ENCODE measurements at places on chromosomes 12 and 14. TPM values are rescaled to one million over a fixed set of nuclear protein-coding genes. Genes with fewer than 3 reads are reported as not detected.

- peak; percentile 10 for DNase-seq
Observed at GRCh38 chr14:100649173-100649519, 61.9 kb upstream of the BEGAIN start.

Gene GZMB
- total RNA-seq, result not detected

GRCh38 chr12:117645473-117645872, 284.0 kb upstream of the NOS1 start:
- DNase-seq, result no peak

Gene RFX4
- not detected for total RNA-seq

DNA sequence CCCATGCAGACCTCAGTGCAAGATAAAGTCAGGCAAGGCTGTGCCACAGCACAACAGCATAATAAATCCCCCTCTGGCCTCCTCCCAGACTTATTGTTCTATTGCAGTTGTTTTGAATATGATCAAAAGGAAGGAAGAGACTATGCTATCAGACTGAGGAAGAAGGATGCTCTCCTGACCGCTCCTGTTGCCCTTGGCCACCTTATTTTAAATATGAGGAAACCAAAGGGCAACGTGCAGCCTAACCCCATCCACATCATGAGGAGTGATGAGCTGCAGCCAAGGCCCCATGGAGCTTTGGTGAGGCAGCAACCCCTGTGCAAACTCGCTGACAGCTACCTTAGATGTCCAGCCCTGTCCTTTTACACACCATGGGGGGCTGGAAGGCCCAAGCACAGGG, 291.7 kb downstream of the ZFP36L1 start:
- no peak for DNase-seq

DNA sequence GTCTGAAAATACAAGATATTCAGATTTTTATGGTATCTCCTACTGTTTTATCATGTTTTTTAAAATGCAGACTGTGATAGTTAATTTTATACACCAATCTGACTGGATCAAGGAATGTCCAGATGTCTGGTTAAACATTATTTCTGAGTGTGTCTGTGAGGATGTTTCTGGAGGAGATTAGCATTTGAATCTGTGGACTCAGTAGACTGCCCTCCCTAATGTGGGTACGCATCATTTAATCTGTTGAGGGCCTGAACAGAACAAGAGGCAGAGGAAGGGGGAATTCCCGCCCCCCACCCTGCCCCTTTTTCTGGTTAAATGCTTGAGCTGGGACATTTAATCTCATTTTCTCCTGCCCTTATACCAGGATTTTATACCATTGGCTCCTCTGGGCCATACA, 72.1 kb downstream of the AVPR1A start:
- no peak for DNase-seq

GRCh38 chr14:54475911-54476310, 12.9 kb downstream of the GMFB start:
- DNase-seq, result no peak
